Activated CD4-positive, alpha-beta T cell treated with anti-CD3 and anti-CD28 coated beads, Interleukin-2, amount 10 ng/mL, durations not matched to agents 7 days and 5 days (primary cell): ENCODE measurements at places on chromosomes 12 and 14.

GRCh38 chr12:110704750-110705149 lies 15.8 kb upstream of the HVCN1 start:
- H3K4me3 ChIP-seq = no peak overlapping the region
- no peak overlapping the region for H3K27ac ChIP-seq
- DNase-seq = peak; percentile 43

GRCh38 chr14:50340963-50341362 lies 28.8 kb downstream of the DMAC2L start:
- peaks cover 18% of the 10 kb centered on the region for H3K36me3 ChIP-seq
- H3K27me3 ChIP-seq = no peaks in the 10 kb centered on the region
- H3K4me3 ChIP-seq = no peak overlapping the region
- no peak overlapping the region for H3K27ac ChIP-seq
- no peak for DNase-seq
- H3K4me1 ChIP-seq = peaks cover 29% of the 10 kb centered on the region

- H3K27me3 ChIP-seq = peaks cover 4% of the 10 kb centered on the region
- DNase-seq = no peak
- H3K4me3 ChIP-seq = no peak overlapping the region
- H3K4me1 ChIP-seq = peaks cover 26% of the 10 kb centered on the region
These were observed 174.0 kb upstream of the MYL2 start for GRCh38 chr12:111094157-111095010.

DNA sequence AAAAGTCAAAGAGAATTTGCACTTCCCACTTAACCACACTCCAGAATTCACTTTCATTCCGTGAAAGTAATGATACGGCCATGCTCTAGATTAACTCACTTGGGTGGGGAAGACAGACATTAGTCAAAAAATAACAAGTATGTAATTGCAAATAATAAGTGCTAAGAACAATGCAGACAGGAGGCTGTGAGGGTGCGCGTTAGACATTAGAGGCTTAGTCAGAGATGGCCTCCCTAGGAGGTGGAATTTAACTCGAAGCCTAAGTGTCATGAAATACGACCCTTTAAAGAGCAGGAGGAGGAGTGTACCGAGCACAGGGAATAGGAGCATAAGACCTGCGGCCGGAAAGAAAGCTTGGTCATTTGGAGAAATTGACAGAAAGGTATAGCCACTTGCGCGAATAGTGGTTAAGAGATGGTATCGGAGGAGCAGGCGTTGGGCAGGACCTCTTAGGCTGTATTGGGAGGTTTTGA lies 628 bp downstream of the SNRPF start:
- no peak overlapping the region for H3K4me3 ChIP-seq
- H3K4me1 ChIP-seq = peaks cover 26% of the 10 kb centered on the region
- no peak overlapping the region for H3K27ac ChIP-seq
- peaks cover 3% of the 10 kb centered on the region for H3K27me3 ChIP-seq

DNA sequence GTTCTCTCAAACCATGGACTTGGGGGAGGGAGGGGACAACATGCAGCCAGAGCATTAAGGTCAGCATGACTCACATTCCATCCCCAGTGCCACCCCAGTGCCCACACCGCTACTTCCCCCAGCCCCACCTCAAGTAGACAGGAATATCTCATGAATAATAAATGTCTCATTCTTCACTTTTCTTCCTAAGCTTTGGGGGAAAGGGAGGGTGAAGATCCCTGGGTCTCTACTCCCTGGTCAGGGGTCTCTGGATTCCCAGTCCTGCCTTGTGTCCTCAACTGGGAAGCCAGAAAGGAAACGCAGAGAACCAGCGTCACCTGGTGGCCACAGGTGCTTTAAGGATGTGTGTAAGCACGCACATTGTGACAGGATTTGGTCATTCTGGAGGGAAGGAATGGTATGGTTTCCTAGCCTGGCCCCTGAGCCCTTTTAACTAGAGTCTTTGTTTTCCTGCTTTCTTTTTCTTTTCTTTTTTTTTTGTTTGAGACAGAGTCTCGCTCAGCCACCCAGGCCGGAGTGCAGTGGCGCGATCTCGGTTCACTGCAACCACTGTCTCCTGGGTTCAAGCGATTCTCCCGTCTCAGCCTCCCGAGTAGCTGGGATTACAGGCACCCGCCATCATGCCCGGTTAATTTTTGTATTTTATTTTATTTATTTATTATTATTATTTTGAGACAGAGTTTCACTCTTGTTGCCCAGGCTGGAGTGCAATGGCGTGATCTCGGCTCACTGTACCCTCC lies 3.4 kb downstream of the GPR84 start:
- H3K27me3 ChIP-seq = no peaks in the 10 kb centered on the region
- peak; percentile 67 for DNase-seq
- peaks cover 40% of the 10 kb centered on the region for H3K4me1 ChIP-seq
- H3K4me3 ChIP-seq = no peak overlapping the region
